8988T (cell line): ENCODE measurements at places on chromosomes 1 and 21.

DNA sequence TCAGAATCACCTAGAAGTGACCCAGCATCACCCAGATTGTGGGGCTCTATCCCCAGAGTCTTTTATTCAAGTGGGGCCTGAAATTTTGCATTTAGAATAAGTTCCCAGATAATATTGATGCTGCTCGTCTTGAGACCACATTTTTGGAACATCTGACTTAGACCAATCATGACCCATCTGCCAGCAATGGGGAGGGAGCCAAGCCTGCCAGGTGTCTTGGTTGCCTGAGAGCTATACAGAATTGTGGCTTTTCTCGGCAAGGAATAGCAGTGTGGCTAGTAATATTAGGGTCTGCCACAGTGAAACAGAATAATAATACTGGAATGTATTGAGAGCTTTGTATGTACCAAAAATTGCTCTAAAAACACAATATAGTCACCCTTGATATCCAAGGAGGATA is 31.1 kb upstream of the RGS8 start:
- no peak for DNase-seq

- DNase-seq: no peak
These were observed 175.5 kb downstream of the ASTN1 start for GRCh38 chr1:176989023-176989422.

GRCh38 chr21:45305836-45306235 is 18.1 kb upstream of the POFUT2 start:
- no peak for DNase-seq

DNA sequence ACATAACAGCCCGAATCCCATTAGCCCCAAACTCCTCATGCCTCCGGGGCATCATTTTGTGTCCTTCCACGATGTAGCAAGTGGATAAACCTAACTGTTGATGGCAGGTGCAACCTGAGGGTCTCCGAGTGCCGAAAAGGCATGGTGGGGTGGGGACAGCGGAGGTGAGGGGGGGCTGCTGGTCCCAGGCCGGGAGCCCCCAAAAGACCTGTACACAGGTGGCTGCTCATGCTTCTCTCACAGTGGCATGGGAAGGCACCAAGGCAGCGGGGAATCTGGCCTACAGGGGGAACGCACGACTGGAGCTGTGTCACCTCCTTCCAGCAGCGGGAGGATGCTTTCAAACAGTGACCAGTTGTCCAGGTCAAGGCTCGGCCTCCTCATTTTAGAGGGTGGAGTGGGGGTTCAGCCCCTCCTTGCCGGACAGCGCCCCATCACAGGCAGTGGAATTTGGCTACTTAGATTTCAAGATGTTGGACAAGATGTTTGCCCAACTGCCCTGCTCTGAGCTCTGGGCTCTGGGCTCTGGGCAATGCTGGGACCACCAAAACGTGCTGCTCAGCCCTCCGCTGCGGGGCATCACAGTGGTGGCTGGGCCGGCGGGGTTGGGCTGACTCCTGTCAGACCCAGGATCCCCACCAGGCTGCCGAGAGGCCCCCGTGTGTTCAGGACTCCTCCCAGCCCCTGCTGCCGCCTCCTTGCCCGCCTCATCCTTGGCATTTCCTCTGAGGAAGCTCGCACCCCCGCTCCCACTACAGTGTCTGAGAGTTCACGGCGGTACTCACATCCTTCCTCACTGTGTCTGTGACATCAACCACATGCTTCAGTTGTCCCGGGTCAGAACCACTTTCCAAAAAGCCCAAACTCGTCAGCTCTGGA is 7.6 kb downstream of the DNMT3L start:
- no peak for DNase-seq

- no peak for DNase-seq
These were observed 66.7 kb upstream of the GUCA2A start for GRCh38 chr1:42231253-42231652.
